ENCODE measurements at places on chromosomes 13 and 19.

- DNase-seq: no peak
Observed at GRCh38 chr19:1007399-1008251, 7.4 kb downstream of the GRIN3B start.

- no peak for DNase-seq
Observed at GRCh38 chr19:18110609-18111232, 13.1 kb downstream of the MAST3 start.

GRCh38 chr19:8334458-8335342, 8.4 kb downstream of the KANK3 start:
- peak; percentile 47 for DNase-seq

DNA sequence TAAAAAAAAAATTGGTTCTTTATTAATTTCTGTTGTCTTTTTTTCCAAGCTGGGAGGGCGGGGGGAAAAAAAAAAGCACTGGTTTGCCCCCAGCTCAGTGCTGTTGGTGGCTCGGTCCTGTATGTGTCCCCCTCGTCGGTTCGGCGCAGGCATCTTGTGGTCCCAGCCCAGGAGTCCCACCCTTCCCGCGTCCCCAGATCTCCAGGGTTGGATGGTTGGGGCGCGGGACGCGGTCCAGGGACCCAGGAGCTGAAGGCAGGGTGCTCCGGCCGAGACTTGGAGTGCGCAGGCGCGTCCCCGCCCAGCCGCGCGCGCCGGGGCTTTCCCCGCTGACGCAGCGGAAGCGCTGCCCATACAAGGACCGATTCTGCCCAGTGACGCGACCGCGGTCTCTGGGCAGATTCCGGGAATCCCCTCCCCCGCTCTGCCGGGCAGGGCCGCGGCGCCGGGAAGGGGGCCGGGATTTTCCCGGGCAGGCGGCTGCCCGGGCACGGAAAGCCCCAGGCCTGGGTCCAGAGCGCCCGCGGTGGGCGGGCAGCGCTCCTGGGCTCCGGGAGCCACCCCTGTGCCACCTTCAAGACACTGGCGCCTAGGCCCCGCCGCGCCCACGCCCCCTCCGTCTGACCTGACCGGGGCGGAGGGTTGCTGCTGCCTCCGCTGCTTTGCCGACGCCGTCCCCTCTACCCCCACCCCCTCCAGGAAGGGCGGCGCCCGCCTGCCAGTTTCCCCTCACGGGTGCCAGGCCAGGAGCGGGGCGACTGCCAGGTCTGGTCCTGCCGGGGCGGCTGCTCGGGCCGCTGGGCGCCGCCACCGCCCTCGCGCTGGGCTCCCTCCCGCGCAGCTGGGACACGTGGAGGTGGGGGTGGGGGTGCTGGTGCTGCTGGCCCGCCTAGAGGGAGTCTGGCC, 2.3 kb downstream of the JUNB start:
- DNase-seq: peak; percentile 91

- DNase-seq: no peak
Observed at GRCh38 chr19:35528218-35529038, at the start of gene SBSN. TSS of gene SBSN (minus strand) at chr19:35528311. CDS start at chr19:35528281, 30 bp downstream.

DNA sequence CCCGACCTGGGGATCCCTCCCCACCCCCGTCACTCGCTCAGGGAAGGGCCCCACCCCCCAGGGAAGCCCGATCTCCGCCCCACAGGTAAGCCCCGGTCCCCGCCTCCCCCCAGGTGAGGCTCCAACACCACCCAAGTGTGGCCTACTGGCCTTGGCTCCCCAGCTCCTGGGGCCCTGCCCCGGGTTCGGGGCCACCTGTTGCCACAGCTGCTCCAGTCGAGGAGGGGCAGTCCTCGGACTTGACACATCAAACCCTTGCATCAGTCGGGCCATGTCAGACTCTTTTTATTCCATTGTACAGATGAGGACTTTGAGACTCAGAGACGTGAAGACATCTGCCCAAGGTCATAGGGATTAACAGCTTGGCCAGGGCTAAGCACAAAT, 512 bp downstream of the CC2D1A start:
- peak; percentile 27 for DNase-seq

DNA sequence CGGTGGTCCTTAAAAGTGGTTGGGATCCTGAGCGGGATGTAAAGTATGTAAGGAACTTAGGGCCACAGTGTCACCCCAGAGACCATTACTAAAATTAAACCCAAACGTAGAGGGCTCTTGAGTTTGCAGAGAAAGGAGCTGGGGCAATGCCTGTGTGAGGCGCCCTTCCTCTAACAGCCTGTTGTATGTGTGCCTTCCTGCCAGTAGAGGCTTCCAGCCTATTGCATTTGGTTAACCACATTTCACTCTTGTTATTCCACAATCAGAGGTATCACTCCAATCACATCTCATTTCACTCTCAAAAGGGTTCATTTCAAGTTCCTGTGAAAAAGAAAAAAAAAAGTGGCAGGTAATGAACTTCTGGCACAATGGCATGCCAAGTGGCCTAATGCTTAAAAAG, 29.4 kb downstream of the DIAPH3 start:
- DNase-seq: no peak

DNA sequence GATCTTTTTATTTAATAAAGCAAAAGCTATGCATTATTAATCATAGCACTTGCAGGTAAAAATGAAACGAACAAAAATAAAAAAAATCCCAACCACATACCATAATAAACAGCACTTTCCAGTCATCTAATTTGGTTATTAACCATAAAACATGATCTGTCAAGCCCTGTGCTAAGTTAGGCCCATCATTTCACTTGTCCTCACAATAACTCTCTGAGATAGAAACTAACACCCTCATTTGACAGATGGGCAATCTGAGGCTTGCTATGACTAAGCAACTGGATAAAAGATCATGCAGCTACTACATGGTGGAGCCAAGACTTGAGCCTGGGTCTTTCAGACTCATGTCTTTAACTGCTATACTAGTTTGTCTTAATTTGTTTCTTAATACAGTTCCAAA, 21.8 kb downstream of the PROSER1 start:
- DNase-seq: no peak

GRCh38 chr19:36686365-36687213, 823 bp upstream of the ZNF567 start:
- no peak for DNase-seq

DNA sequence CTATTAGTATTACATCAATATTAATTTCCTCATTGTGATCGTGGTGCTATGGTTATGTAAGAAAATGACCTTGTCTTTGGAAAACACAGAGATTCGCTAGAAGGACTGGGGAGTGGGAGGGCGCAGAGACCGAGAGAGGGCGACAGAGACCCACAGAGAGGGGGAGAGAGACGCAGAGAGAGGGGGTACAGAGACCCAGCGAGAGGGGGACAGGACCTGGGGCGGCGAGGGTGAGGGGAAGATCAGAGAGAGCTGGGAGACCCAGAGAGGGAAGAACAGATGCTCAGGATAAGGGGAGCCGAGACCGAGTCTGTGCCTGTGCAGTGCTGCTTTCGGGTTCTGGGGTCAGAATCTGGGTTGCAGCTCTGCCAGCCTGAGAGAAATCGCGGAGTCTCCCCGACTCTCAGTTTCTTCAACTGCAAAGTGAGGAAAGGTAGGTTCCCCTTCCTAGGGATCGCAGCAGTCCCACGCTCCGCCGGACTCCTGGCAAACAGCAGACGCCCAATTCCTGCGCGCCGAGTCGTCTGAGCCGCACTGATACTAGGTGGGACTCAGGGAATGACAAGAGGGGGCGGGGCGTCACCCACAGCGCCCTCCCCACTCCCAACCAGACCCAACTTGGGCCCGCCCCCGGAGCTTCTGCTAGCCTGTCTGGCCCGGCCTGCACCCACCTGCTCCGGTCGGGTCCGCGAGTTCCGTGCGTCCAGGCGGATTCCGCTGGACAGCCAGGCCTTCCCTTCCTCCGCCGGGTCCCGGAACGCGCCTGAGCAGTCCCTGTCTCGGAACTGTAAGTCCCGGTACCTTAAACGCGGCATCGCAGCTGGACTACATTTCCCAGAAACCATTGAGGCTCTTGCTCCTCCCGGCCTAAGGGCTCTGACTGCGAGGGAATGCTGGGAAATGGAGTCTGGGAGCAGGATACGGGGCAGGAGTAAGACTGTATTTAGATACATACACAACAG, 15.3 kb downstream of the IZUMO2 start:
- peak; percentile 44 for DNase-seq

GRCh38 chr19:12675940-12676339, 5.7 kb downstream of the DHPS start:
- DNase-seq: no peak

GRCh38 chr13:29270271-29270985, 325.1 kb downstream of the SLC7A1 start:
- DNase-seq: no peak
